Right kidney (tissue), 9 donors: ENCODE measurements at places on chromosomes 7 and 10.

DNA sequence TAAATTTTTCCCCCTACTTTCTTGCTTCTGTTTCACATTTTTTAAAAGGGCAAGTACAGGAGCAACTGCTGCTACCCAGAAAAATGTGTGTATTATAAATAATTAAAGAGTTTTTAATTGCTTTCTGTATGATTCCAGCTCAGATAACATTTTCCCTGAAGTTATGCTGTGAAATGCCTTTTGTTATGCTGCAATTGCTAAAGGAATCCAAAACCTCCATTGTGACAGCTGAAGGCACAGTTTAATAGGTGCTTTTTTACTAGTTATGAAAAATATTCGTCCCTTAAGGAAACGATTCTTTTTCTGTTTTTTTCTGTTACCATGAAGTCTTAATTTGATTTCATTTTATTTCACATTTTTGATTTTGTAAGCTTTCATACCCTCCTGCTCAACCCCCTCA, 83.2 kb downstream of the ZNRF2 start:
- no peak for DNase-seq

- DNase-seq, result peak; percentile 73
These were observed 141.0 kb downstream of the PRKAG2 start for GRCh38 chr7:151735851-151736402.

GRCh38 chr7:2018569-2019460, 213.9 kb downstream of the MAD1L1 start:
- DNase-seq, result no peak

DNA sequence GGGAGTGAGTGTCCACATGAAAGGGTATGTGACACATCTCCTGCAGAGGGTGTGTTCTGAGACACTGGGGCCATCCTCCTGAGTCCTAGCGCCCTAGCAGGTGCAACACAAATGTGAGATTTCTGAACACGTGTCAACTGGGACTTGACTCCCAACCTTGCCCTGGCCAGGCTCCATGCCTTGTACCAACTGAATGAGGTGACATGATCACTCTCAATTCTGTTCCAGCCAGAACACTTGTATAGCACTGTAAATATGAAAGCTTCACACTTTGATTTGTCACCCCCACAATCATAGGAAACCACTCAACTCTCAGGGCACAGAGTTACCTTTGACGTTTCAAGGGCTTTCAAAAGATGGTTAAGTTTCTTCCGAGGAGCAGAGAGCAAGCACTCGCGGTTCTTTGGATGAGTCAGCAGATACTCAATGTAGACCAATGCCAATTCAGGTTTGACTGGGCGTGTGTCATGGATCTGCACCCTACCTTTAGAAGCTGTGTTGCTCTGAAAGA, 48.6 kb downstream of the NCAPG2 start:
- no peak for DNase-seq

DNA sequence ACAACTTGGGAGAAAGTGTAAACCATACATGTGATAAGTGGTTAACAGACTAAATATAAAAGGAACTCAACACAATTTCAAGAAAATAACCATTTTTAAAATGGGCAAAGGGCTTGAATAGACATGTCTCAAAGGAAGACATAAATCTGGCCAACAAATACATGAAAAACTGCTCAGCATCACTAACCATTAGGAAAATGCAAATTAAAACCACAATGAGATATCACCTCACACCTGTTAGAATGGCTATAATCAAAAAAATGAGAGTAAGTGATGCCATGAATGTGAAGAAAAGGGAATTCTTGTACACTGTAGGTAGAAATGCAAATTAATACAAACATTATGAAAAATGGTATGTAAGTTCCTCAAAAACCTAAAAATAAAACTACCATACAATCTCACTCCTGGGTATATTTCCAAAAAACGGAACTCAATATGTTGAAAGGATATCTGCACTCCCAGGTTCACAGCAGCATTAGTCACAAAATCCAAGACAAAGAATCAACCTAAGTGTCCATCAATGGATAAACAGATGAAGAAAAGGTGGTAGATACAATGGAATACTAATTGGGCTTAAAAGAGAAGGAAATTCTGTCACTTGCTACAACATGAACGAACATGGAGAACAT, 5.6 kb downstream of the SNX13 start:
- no peak for DNase-seq

DNA sequence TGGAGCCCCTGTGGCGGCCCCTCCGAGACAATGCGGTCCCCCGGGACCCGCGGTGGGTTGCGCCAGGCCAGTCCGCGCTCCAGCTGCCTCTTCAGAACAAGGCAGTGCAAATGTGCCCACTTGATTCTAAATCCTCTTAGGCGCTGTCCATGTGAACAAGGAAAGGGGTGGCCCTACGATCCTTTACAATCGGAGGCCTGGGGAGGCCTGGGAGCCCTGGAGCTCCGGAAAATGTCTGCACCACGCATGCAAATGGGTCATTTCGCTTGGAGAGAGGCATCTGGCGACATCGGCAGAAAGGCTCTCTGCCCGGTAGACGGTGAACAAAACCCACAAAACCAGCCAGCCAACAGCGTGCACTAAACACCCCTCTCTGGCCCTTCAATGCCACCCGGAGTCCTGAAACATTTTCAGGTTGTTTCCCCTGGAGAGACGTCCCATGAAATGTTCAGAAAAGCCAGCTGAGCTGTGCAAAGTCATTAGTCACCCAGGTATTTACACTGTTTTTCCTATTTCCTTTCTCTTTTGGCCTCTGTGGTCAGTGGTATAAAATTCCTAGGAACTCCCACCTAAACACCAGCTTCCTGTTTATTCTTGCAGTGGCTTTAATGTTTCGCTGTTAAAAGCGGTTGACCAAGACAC, 102.8 kb upstream of the ZNF438 start:
- peak; percentile 86 for DNase-seq

GRCh38 chr10:70362328-70362727, 20.1 kb downstream of the LRRC20 start:
- DNase-seq, result no peak

- no peak for DNase-seq
These were observed 52.1 kb downstream of the CAMK1D start for GRCh38 chr10:12401466-12401865.

GRCh38 chr10:132965411-132966057, 23.2 kb upstream of the CFAP46 start:
- DNase-seq, result no peak

GRCh38 chr7:45980181-45980905, 59.3 kb upstream of the IGFBP3 start:
- DNase-seq, result no peak

DNA sequence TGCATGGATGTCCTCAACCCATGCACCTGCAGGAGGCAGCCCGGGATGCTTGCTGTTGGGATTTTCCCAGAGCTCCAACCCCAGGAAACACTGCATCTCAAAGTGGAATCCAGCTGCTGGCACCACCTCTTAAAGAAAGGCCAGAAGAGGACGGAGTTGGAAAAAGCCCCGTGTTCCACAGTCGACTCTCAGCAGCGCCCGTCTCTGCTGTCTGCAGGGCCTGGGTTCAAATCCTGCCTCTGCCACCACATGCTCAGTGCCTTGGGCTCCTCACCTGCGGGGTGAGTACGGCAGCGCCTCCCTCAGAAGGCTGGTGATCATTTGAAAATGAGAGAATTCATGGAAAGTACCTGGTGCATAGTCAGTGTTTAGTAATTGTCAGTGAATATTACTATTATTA, 65.6 kb upstream of the ZNF716 start:
- no peak for DNase-seq

- DNase-seq, result no peak
These were observed 859.6 kb upstream of the KCND2 start for GRCh38 chr7:119413314-119413805.

GRCh38 chr7:36658335-36659171, 65.7 kb downstream of the AOAH start:
- no peak for DNase-seq

- no peak for DNase-seq
These were observed 14.4 kb upstream of the MTERF1 start for GRCh38 chr7:91894781-91895480.

GRCh38 chr10:22723783-22724182, 9.4 kb upstream of the PIP4K2A start:
- DNase-seq, result no peak

GRCh38 chr7:30879139-30880124, 32.2 kb upstream of the AQP1 start:
- no peak for DNase-seq

DNA sequence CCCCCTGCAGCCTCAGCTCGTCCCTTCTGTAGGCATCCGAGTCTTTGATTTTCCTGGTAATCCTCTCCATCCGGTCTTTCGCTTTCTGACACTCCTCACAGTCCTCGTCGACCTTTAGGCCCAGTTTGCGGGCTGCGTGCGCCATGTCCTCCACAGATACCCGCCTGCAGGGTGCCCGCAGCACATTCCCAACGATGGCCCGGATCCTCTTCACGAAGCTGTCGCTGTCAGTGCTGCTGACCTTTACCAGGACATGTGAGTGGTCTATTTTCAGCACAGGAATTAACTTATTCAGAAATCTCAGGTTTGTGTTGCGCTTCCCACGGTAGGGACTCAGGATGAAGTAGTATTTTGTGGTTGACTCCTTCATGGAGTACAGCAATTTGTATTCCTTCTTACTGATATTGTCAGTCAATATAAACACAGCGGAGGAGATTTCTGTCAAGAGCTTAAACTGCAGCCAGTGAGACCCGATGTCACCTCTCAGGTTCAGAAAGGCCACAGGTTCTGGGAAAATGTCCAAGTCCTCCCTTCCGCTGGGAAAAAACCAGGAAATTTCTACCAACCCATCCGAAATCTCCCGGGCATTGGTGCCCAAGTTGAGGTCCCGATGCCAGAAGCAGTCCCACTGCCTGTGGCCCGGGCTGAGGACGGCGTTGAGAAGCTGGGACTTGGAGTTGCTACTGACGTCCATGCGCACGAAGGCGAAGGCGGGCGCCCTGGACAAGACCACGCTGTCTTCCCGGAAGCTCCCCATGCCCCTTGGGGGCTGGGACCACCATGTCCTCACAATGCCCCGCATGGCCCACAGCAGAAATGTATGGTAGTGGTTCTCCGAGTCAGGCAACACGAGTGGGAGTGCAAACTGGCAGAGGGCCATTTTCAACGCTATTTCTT, 8.9 kb upstream of the MRPS24 start:
- no peak for DNase-seq

- DNase-seq, result no peak
These were observed 31.1 kb downstream of the RBM17 start for GRCh38 chr10:6119962-6120361.

GRCh38 chr10:53469383-53469782, 696.8 kb upstream of the MBL2 start:
- DNase-seq, result no peak

DNA sequence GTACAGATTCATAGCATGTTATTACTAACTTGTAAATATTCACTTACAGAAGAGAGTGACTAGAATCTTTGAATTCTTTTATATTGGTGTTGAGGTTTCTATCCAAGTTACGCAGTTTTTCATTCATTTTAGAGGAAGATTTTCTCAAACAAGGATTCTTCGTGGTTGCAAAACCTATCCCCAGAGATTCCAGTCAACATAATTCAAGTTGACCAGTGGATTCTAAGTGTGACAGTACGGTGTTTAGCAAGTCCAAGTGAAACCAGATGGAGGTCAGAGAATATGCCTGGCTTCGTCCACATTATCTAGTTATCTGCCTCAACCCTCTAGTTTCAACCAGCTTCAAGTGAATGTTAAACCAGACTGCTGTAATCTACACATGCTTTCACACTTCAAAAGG, 131.9 kb downstream of the SDK1 start:
- DNase-seq, result no peak

DNA sequence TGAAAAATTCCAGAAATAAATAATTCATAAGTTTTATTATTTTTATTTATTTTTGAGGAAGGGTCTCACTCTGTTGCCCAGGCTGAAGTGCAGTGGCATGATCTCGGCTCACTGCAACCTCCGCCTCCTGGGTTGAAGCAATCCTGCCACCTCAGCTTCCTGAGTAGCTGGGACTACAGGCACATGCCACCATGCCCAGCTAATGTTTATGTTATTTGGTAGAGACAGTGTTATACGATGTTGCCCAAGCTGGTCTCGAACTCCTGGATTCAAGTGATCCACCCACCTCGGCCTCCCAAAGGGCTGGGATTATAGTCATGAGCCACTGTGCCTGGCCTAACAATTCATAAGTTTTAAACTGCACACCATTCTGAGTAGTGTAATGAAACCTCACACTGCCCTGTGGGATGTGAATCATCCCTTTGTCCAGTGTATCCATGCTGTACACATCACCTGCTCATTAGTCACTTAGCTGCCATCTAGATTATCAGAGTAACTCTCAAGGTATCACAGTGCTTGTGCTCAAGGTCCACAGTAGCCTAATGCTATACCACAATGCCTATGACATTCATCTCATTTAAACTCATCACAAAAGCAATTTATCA, 17.9 kb downstream of the RTKN2 start:
- no peak for DNase-seq

- no peak for DNase-seq
These were observed 505.1 kb downstream of the TCERG1L start for GRCh38 chr10:130806426-130806825.

GRCh38 chr7:88111140-88111743, 108.6 kb downstream of the SRI start:
- DNase-seq, result no peak

- DNase-seq, result no peak
These were observed 904 bp downstream of the R3HCC1L start for GRCh38 chr10:98135222-98135899.

DNA sequence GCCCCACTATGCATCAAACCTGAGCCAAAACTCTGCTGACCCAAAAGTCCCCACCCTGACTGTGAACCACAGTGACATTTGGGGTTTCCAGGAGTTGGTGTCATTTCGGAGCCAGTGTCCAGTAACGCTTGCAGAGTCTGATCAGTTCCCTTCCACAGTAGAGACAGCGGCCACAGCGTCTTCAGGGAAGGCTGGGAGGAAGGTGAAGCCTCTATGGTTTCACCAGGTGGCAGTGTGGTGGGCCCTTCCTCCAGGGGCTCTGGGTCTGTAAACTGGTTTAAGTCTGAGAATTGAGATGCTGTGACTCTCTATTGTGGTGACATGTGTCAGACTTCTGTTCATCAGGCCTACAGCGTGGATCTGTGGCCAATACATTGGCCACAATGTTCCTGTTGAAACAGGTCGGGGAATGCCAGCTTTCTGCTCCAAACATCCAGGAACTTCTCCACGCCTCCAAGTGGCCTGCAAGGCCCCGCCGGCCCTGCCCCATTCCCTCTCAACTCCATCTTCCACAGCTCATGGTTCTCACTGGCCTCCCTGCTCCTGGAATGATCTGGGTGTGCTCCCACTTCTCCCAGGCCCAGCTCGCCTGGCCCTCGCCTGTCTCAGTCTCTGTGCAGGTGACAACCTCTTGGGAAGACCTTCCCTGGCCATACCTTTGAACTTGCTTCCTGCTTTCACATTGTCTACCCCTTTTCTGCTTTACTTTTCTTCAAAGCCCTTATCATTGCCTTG, 124.5 kb upstream of the FAM20C start:
- no peak for DNase-seq

- DNase-seq, result no peak
These were observed 1014.6 kb downstream of the GATA3 start for GRCh38 chr10:9069136-9069535.

DNA sequence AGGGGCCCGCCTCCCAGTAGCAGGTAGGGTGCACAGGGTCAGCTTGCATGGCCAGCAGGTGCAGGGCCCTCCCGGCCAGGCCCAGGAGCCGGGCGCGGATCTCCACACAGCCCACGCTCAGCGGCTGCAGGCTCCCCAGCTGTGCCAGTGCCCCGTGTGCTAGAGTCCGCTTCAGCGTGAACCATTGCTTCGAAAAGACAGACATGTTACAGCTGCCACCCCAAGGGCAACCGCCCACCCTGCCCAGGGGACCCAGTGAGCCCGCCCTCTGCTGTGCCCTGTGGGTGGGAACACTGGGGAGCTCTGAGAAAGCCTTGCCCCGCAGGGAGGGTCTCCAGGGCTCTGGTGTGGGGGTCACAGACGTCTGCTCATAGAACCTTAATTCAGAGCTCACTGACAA, 64.3 kb upstream of the NKX6-2 start:
- no peak for DNase-seq

- DNase-seq, result no peak
These were observed 39.7 kb upstream of the EPHB6 start for GRCh38 chr7:142815134-142815533.
